Left hindlimb (tissue), 1 donor: ENCODE measurements at places on chromosomes 1 and 21.
A peak's percentile ranks its signal among the peaks of the same experiment; 100 is the strongest.

- no peak for DNase-seq
These were observed 61.6 kb downstream of the S100B start for GRCh38 chr21:46543306-46543705.

GRCh38 chr1:228863776-228864175 is 128.5 kb downstream of the RHOU start:
- no peak for DNase-seq

DNA sequence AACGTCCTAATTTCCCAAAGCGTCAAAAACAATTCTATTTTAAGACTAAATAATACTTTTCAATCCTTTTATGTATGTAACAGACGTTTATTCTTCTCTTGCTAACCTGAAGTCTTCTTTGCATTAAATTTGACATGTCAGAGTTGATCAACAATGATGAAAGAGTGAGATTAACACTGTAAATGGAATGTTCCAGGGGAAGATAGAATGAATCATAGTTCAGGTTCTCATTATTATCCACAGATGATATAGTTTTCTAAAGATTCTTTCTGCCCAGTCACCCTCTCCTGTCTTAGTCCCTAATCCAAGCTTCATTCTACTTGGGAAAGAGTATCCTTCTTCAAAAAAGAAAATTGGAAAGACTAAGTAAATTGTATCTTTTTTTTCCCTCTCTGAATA is 38.9 kb downstream of the SDCCAG8 start:
- DNase-seq: no peak

- DNase-seq: peak; percentile 72
These were observed 44.5 kb upstream of the C1orf87 start for GRCh38 chr1:60118085-60118484.

GRCh38 chr1:10814976-10815857 is 18.8 kb upstream of the CASZ1 start:
- DNase-seq: peak; percentile 20
